ENCODE measurements at places on chromosomes 4 and X. TPM values are rescaled to one million over a fixed set of nuclear protein-coding genes. Genes with fewer than 3 reads are reported as not detected.

DNA sequence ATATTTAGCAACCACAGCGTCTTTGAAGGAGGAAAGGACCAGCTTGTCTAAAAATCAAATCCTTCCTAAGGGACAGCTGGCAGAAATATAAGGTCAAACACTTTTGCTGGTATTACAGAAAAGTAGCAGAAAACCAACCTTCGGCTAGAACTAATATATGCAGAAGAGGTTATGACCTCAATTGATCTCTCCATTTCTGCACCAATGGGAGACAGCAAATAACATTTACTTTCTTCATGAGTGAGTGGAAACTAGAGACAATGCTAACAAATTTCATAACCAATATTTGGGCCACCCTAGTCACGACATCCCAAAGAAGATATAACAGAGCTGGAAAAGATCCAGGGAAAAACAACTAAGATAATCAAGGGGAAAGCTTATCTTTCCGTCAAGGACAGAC lies 247.0 kb upstream of the FTHL17 start:
- DNase-seq = no peak
- no peaks in the 10 kb centered on the region for H3K4me1 ChIP-seq
- no peaks in the 10 kb centered on the region for H3K27me3 ChIP-seq
- no peaks in the 10 kb centered on the region for H3K36me3 ChIP-seq
- no peak overlapping the region for H3K4me3 ChIP-seq

- no peaks in the 10 kb centered on the region for H3K36me3 ChIP-seq
- peak; percentile 71 for DNase-seq
- H3K4me1 ChIP-seq = no peaks in the 10 kb centered on the region
- no peak overlapping the region for H3K4me3 ChIP-seq
Observed at GRCh38 chrX:16469870-16470269, 180.1 kb upstream of the S100G start.

DNA sequence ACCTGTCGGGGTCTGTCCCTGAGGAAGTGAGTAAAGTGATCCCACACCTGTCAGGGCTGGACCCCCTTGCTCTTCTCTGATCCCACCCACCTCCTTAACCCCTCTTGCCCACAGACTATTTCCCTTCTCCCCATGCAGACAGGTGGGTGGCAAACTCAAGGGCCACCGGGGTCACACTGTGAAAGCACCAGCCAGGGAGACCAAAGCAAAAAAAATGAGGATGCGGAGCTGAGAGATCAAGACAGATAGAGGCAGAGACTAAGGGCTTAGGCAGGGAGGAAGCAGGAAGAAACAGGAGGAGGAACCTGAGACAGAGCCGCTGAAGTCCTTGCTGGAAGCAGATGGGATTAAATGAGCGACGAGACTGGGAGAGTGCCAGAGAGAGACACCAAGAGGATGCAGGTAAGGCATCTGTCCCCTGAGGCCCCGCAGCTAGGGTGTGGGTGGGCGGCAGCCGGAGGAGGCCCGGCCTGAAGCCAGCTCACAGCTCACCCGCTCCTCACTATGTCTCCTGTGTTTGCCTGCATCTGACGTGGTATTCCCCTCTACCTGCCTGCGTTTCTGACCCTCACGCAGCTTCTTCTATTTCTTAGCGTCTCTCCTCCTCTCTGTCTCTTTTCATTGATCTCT lies 7.2 kb downstream of the TIMM17B start:
- H3K27ac ChIP-seq = no peak overlapping the region
- no peaks in the 10 kb centered on the region for H3K27me3 ChIP-seq
- H3K36me3 ChIP-seq = no peaks in the 10 kb centered on the region
- DNase-seq = no peak

DNA sequence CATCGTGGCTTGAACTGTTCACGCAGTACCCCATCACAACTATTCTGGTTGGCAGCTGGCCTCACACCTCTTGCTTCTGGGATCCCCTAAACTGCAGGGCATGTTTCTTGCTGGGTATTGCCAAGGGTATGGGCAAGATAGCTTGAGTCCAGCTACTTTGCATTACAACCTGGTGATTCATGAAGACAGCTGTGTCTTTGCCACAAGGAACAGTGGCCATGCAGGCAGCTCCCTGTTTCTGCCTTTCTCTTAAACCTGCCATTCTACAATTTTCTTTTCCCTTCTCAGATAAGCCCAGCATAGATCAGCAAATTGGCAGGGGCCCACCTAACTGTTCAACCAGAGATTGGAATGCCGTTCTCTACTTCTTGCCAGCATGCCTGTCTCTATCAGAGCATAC lies 42.8 kb downstream of the TENM3 start:
- no peaks in the 10 kb centered on the region for H3K27me3 ChIP-seq
- DNase-seq = no peak
- no peaks in the 10 kb centered on the region for H3K4me1 ChIP-seq
- no peak overlapping the region for H3K4me3 ChIP-seq
- H3K27ac ChIP-seq = no peak overlapping the region

The S100G gene
- not detected for total RNA-seq

The PORCN gene
- not detected for total RNA-seq
